NT2/D1 (cell line): ENCODE measurements at places on chromosomes 7 and 10.

GRCh38 chr10:117135026-117135372 lies 3.1 kb downstream of the VAX1 start:
- no peak for DNase-seq

DNA sequence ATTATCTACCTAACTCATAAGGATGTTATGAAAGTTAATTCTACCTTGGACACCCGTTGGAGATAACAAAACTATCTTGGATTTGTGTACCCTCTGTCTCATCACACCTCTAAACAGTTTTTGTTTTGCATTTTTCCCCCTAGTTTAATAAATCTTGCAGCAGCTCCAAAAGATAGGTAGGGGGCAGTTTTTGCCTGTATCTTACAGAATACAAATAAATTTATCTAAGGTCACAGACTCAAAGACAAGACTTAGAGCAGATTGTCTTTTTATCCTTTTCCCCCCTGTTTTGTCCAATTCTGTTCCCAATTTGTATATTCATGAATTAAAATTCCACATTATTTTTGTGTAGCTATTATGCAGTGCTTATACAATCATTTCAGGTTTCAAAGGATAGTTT lies 5.0 kb upstream of the SORCS1 start:
- no peak for DNase-seq

DNA sequence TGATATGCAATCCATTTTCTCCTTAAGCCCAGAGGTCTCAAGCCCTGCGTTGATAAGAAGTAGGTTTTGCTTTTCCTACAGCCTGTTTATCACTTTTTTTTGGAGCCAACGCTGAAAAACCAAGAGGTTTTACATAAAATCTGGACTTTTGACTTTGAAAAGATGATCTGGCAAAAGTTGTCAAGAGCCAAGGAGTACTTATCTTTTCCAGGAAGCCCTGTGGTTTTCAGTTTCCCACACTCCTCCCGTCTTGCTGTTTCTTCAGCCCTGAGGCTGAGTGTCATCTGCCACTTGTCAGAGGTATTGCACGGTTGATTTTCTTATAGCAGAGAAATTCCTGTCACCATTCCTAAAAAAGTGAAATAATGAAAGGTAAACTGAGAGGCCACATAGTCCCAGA lies 108.7 kb downstream of the TYW1 start:
- no peak for DNase-seq

- DNase-seq, result no peak
These were observed 89.2 kb downstream of the RNLS start for GRCh38 chr10:88493691-88494483.

- no peak for DNase-seq
These were observed 89.2 kb downstream of the SAMD9 start for GRCh38 chr7:93028610-93029009.

- no peak for DNase-seq
These were observed 68.3 kb downstream of the SNX13 start for GRCh38 chr7:17871815-17872533.

DNA sequence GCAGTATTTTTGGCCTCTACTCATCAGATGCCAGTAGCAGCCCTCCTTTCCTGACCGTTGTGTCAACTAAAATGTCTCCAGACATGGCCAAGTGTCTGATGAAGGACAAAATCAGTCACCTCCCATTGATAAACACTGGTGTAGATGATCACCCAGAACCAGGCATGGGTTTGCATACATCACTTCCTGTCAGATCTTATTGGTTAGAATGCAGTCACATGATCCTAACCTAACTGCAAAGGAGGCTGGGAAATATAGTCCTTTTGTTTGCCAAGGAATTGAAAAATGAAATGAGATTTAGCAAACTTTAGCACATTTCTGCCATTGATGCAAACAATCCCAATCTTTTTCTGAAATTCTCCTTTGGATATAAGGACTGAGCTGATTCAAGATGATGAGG lies 141.4 kb downstream of the BUB3 start:
- DNase-seq, result no peak

DNA sequence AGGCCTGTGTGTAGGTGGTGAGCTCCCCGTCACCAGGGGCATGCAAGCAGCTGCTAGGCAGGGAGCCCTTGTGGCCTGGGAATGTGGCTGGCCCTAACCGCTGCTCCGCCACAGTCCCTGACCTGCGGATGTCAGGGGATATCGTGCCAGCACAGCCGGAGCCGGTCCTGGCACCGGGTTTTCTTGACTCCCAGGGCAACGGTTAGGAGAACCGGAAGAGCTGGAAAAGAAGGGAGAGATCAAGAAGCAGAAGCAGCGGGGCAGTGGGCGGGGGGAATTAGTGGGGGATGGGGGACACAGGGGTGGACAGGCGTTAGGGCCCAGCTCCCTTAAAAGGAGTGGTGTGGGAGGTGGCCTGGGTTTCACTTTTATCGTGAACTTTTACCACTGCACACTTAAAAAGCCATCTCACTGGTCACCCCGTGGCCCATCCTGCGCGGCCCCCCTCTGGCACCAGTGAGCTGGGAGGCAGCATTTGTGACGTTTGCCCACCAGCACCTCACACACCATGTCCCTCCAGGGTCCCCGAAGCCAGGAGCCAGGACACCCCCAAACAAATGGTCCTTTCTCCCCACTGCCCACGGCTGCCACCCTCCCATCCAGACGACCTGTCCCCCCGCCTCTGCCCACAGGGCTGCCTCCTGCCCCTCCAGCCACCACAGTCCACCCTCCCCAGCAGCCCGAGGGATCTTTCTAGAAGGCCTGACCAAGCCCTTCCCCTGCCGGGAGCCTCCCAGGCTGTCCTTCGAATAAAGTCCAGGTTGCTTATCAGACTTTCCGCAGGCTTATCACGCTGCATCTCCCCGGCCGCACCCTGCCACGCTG lies 1.8 kb upstream of the MICALL2 start:
- DNase-seq, result no peak

GRCh38 chr10:33594475-33594874 lies 260.0 kb upstream of the NRP1 start:
- DNase-seq, result no peak

GRCh38 chr7:95318501-95319100 lies 5.7 kb downstream of the PON1 start:
- DNase-seq, result no peak

DNA sequence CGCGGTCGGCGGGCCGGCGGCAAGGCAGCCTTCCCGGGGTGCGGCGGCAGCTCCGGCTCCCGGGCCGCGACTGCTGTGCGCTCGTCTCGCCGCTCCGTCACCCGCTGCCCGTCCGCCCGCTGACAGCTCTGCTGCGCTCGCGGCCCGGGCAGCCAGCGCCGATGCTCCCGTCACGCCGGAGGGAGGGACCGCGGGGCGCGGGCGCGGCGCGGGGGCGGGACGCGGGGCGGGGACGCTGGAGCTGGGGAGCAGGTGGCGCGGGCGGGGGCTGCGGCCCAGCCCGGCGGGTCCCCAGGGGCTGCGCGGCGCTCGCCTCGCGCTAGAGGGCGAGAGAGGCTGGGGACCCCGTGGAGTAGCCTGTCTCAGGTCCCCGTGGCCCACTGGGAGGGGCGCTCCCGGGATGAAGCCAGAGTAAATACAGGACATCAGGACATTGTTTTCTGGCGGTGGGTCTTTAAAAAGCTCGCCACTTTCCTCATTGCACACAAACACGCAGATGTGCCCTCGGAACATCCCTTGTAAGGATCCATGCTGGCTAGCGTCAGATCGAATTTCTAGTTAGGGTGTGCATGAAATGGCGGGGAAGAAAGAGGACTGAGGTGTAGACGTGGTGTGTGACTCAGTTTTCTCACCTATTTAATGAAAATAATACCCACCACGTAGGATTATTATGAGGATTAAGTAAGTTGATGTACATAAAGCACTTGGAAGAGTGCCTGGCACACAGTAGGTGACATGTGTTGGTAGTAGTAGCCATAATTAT lies at the start of gene ELAPOR2:
TSS of gene ELAPOR2 (minus strand) at position 130 of the 763 bp plus-strand sequence. CDS start 141 bp downstream, outside the sequence.
- peak; percentile 51 for DNase-seq

- no peak for DNase-seq
These were observed 10.9 kb upstream of the PLAU start for GRCh38 chr10:73900064-73900463.

DNA sequence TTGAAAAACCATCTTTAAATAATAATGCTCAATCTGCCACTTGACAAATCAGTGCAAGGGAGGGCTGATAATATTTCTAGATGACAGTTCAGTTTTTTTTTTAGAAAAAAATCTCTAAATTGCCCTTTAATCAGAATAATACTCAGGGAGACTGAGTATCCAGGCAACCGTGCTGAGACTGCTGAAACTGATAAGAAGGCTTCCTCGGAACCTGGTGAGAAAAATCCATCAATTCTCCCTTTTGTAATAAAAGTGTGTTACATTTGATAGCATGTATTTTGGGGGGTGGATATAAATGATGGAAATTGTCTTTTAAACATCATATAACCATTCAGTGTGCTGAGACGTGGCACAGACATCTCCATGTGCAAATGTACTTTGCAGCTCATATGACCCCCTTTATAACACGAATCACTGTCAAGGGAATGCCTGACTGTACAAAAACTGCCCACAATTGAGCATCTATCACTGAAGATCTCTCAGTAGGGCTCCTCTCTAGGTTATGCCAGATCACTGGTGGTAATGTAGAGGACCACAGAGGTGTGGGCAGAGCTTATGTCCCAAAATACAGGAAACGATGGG lies 491.1 kb upstream of the ADARB2 start:
- no peak for DNase-seq

GRCh38 chr7:1413936-1414639 lies 45.2 kb downstream of the MICALL2 start:
- DNase-seq, result no peak

DNA sequence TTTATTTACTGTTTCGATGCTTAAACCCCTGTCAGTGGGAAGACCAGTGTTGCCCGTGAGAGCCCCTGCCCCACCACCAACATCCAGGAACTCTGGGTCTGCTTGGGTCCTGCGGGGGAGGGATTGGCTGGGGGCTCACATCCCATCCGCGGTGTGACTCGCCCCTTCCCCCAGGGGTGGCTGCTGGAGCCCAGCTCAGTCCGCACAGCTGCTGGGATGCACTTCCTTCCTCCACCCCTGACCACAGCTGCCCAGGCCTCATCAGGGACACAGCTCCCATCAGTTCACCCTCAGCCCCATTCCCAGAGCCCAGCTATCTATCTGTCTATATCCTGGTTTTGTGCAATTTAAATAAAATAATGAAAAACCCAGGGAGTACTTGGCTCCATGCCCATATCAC lies 54.5 kb downstream of the JAKMIP3 start:
- no peak for DNase-seq

GRCh38 chr7:158018971-158019645 lies 568.5 kb downstream of the PTPRN2 start:
- DNase-seq, result no peak

DNA sequence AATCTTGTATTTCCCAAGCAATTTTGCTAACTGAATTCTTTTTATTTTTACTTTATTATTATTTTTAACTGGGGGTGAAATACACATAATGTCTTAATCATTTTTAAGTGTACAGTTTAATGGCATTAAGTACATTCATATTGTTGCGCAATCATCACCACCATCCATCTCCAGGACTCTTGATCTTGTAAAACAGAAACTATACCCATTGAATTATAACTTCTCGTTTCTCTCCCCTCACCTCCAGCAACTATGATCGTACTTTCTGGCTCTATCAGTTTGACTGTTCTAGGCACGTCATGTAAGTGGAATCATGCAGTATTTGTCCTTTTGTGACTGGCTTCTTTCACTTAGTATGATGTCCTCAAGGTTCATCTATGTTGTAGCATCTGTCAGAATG lies 108.8 kb downstream of the ARL5B start:
- no peak for DNase-seq
